Stimulated activated naive CD8-positive, alpha-beta T cell treated with anti-CD3 and anti-CD28 coated beads, Interleukin-15, Interleukin-2, amounts not matched to agents 100 U/mL and 50 U/mL, for 24 hours (primary cell): ENCODE measurements at places on chromosomes 4 and X.

GRCh38 chr4:10529291-10530136, 72.3 kb upstream of the ZNF518B start:
- no peak for DNase-seq

GRCh38 chr4:15870079-15870478, 68.5 kb downstream of the FGFBP1 start:
- DNase-seq: no peak

DNA sequence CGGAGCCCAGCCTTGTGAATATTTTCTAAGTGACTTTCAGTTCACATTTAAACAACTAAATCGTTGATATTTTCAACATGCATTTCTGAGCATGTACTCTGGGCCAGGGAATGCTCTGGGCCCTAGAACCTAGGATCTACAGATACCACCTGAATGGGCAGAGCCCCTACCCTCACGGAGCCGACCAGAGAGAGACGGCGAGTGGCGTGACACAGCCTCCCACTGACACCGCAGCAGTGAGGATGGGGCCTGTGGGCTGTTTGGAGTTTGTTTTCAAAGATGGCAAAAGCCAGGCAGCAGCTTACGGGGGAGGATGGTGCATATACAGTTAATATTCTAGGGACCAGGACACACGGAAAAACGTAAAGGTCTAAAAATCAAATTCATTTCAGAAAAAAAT, 17.7 kb downstream of the NELFA start:
- DNase-seq: no peak

DNA sequence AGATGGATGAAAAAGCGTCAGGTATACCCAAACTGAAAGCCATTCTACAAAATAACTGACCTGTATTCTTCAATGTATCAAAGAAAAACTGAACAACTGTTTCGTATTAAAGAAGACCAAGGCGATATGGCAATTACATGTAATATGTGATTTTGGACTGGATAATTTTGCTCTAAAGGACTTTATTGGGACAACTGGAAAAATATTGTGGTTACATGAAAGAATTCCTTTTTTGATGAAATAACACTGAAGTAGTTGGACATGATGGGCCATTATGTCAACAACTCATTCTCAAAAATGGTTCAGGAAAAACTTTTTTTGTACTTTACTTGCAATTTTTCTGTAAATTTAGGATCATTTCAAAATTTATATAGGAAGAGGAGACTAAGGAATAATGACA, 12.1 kb upstream of the ANTXR2 start:
- DNase-seq: no peak

- DNase-seq: no peak
Observed at GRCh38 chrX:133633162-133633561, 217.9 kb upstream of the GPC4 start.

- no peak for DNase-seq
Observed at GRCh38 chr4:40187386-40187906, 9.4 kb upstream of the RHOH start.

GRCh38 chrX:25726539-25726938, 411.6 kb upstream of the MAGEB18 start:
- no peak for DNase-seq

DNA sequence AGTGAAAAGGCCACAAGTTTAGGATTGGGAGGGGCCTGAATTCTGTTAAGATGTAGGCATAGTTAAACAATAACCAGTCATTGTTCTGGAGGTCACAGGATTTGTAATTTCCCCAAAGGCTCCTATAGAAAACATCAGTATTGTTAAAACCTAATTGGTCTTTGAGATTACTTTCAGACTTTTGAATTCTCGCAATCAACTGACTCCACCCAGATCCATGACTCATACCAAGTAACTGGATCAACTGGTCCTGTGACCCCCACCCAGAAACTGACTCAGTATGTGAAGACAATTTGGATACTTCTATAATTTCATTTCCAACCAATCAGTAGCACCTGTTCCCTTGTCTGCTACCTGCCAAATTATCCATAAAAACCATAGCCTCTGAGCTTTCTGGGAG, 28.4 kb downstream of the MAGEB16 start:
- no peak for DNase-seq

DNA sequence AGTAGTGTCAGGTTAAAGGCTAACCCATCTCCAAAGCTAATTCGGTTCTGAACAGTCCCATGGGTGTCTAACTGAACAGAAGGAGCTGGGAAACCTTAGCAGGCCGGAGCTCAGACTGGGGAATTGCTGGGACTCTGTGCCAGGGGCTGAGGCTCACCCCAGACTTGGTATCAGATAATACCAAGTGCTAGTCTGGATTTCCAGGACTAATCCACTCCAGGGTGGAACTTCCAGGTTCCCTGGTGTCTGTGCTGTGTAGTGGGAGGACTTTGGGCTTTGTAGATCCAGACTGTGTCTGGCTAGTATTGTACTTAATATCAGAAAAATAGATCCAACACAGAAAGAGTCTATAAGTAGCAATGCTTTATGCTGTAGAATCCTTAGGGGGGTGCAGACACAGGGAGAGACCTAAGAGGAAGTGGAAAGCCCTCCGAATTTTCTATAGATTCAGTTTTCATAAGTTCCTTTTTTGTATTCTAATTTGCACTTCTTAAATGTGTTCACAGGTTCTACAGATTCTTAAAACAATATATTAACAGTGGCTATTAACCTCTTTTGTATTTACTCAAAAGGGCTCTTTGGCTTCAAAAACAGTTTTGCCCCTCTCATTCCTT, 4.1 kb downstream of the ZNF827 start:
- no peak for DNase-seq
